SJSA1 (cell line): ENCODE measurements at places on chromosomes 6 and 20. TPM values are rescaled to one million over a fixed set of nuclear protein-coding genes. Genes with fewer than 3 reads are reported as not detected.

The MMP24OS gene
- 18.5 and 19.1 TPM in 2 replicates for total RNA-seq

The TMEM14C gene
- 281 and 359 TPM in 2 replicates for total RNA-seq

The CASP8AP2 gene
- 15.1 and 21.1 TPM in 2 replicates for total RNA-seq

The TMEM244 gene
- total RNA-seq = not detected in 2 replicates

The MYLIP gene
- total RNA-seq = 8.0 and 11.0 TPM in 2 replicates

The MAS1 gene
- not detected in 2 replicates for total RNA-seq

The OPN5 gene
- not detected in 2 replicates for total RNA-seq

The PTCHD4 gene
- total RNA-seq = 1.4 and 2.9 TPM in 2 replicates

The SCUBE3 gene
- 2.6 and 4.7 TPM in 2 replicates for total RNA-seq

The WDR27 gene
- 9.6 and 17.1 TPM in 2 replicates for total RNA-seq

The CPNE5 gene
- 0.08 TPM in 1 of 2 replicates, not detected in the other for total RNA-seq

The PPP1R16B gene
- total RNA-seq = 0.03 TPM in 1 of 2 replicates, not detected in the other

The MTFR2 gene
- 4.6 and 10.6 TPM in 2 replicates for total RNA-seq

The CLVS2 gene
- total RNA-seq = not detected in 2 replicates

The CCN2 gene
- total RNA-seq = 292 and 364 TPM in 2 replicates

The PRSS35 gene
- total RNA-seq = 0.60 and 1.1 TPM in 2 replicates

The CPXM1 gene
- total RNA-seq = 1.2 TPM in 1 of 2 replicates, not detected in the other

The GNAS-AS1 gene
- total RNA-seq = not detected in 2 replicates

The TGIF2 gene
- 7.5 and 13.8 TPM in 2 replicates for total RNA-seq

The BMP2 gene
- 7.7 and 9.7 TPM in 2 replicates for total RNA-seq

The LPIN3 gene
- total RNA-seq = not detected in 2 replicates

The SKIC2 gene
- 34.5 and 35.5 TPM in 2 replicates for total RNA-seq

The MANEA gene
- total RNA-seq = 17.1 and 33.8 TPM in 2 replicates

The SPATA25 gene
- 0.89 TPM in 1 of 2 replicates, not detected in the other for total RNA-seq

The SLC22A2 gene
- total RNA-seq = not detected in 2 replicates

The IRF4 gene
- 0.56 and 0.76 TPM in 2 replicates for total RNA-seq

The KIF25 gene
- not detected in 2 replicates for total RNA-seq

The RFX6 gene
- not detected in 2 replicates for total RNA-seq

The PLN gene
- not detected in 2 replicates for total RNA-seq

The ID1 gene
- total RNA-seq = 700 and 729 TPM in 2 replicates

The CRISP2 gene
- not detected in 2 replicates for total RNA-seq

The SMIM28 gene
- total RNA-seq = not detected in 2 replicates

The THBS2 gene
- not detected in 2 replicates for total RNA-seq

The SLC22A3 gene
- not detected in 2 replicates for total RNA-seq

The GGTLC1 gene
- total RNA-seq = not detected in 2 replicates
